Osteoblast (primary cell): ENCODE measurements at places on chromosomes 5 and 9. TPM values are rescaled to one million over a fixed set of nuclear protein-coding genes. Genes with fewer than 3 reads are reported as not detected.

DNA sequence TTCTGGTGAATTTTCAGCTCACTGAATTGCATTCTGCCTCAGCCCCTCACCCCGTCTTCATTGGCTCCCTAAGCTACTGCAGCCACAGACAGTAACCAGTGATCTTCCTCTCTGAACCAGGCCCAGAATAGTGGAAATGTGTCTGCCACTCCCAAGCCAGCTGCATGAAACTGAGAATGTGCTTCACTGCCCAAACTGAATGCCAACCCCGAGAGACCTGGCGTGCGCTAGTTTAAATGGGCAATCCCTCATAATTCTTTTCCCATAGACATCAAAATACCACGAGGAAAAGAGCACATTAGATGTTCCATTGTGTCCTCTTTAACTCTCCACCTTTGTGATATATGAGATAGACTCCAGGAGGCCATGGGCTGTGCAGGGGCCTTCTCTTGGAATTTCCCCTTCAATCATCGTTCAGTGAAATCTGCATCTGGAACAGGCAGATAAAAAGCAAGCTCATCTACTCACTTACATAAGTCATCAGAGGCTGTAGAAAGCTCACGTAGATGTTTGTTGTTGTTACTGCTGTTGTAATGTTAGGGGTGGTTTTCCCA, 320.2 kb downstream of the NFIB start:
- peak; percentile 48 for DNase-seq

DNA sequence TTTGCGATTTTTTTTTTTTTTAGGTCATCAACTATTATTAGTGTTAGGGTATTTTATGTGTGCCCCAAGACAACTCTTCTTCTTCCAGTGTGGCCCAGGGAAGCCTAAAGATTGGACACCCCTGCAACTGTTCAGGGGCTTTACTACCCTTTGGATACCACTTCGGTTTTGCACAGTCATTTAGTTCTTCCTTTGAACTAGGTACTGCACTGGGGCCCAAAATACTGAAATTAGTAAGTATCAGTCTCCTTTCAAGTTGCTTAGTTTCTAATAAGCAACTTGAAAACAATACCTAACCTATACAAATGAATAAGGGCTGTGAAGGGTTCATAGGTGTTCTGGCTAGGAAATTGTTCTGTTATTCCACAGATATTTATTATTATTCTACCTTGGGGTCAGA, 45.3 kb downstream of the CWC27 start:
- no peak for DNase-seq

GRCh38 chr5:99037668-99038067, 108.9 kb upstream of the CHD1 start:
- no peak for DNase-seq

DNA sequence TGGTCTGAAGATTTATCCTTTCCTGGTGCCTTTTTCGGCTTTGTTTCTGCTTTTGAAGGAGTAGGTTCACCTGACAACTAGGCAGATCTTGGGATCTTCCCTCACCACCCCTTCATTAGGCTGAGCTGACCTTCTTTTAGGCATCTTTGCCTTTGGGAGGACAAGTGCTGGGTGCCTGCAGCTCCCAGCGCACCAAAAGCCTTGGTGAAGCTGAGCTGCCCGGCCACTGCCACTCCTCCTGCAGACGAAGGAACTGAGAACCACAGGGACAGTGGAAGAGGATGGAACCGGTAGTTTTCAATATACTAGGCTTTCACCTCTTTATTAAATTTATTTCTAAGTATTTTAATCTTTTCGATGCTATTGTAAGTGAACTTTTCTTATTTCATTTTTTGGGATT, 16.8 kb upstream of the MARCOL start:
- no peak for DNase-seq

DNA sequence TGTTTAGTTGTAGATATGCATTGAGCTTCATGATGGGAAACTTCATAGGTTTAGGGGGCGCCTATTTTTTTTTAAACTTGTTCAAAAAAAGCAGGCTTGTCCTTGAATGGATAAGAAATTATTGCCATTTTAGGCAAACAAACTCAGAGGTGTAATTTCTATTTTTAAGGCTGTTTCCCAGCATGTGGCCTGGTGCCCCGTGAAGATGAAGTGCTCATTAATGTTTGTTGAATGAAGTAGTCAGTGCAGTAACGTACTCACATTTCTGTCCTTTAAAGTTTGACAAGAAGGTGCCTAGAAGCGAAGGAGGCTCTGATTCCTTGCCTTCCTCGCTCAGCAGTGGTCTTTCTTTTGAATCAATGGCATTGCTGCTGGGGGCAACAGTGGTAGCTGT, 54.3 kb downstream of the ZNF618 start:
- no peak for DNase-seq

The PRRX2 gene
- total RNA-seq = 27.5 and 34.8 TPM in 2 replicates

DNA sequence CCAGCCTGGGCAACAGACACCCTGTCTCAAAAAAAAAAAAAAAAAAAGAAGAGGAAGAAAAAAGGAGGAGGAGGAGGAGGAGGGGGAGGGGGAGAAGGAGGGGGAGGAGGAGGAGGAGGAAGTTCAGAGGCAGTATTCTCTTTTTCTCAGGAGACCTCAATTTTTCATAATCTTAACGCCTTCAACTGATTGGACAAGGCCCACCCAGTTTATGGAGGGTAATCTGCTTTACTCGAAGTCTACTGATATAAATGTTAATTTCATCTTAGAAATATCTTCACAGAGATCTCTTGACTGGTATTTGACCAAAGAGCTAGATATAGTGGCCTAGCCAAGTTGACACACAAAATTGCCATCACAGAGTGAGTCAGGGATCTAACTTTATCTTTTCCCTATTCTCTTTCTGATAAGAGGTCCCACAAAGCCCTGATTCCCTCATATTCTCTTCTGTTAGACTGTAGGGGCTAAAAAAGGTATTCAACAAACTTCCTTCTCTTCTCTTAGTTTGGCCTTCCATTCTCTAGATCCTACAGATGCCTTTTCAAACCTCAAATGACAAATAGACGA, 115.5 kb upstream of the ABCA1 start:
- DNase-seq = no peak

- no peak for DNase-seq
Observed at GRCh38 chr9:137148661-137149060, 9.7 kb downstream of the GRIN1 start.

- no peak for DNase-seq
Observed at GRCh38 chr5:134136771-134137170, 22.3 kb downstream of the TCF7 start.

The TAF7 gene
- total RNA-seq = 44.2 and 48.1 TPM in 2 replicates

- DNase-seq = peak; percentile 69
Observed at GRCh38 chr5:943201-943917, 50.7 kb downstream of the TRIP13 start.

DNA sequence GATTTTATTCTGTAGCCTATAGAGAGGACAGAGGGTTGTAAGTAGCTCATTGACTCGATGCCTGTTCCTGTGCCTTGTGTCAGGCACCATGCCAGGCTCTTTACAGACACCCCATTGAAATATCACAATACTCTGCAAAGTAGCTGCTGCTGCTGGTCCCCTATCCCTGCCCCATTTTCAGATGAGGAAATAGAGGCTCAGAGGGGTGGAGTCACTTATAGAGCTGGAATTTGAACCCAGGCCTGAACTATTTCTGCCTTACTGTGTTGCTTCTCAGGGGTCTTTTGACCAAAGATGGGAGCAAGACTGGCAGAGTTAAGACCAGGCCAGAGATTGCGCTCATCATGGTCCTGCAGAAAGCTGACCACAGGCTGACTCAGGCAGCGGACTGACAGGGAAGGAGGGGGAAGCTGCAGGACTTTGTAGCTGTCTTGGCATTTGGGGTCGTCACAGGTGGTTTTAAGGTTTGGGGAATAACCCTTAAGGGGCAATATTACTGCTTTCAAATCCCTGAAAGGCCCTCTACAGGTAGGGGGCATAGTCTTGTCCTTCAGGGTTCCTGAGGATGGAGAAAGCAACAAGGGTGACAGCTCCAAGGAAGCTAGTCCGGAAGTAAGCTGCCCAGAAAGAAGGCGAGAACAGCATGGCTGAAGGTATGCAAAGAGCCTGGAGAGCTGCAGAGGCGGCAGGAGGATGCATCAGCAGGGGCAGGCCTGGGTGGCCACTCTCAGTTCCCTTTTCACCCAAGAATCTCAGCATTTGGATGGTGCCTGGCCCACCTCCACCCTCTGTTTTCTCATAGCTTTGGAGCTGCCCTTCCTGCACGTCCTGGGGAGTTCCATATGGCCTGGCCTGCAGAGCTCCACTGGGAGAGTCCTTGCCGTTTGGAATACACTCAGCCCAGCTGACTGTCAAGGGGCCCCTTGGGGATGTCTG, 18.3 kb upstream of the NDST1 start:
- peak; percentile 90 for DNase-seq

DNA sequence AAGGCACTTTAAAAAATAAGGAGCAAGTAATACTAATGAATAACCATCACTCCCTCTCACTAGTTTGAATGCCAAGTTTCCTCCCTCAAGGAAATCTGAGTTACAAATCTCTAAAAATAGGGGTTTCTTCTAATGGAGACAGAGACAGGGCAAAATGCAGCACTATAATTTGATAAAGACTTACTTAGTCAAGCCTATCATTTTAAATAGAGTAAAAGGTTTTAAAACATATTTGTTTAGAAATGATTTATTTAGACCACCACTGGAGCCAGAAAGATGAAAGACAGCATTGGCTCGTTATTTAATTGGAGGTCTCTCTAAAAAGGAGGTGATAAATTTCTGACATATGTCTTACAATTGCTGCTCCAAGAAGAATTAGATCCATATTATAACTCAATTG, 228.7 kb downstream of the TLE1 start:
- DNase-seq = no peak

The GPR21 gene
- 1.4 and 2.7 TPM in 2 replicates for total RNA-seq

DNA sequence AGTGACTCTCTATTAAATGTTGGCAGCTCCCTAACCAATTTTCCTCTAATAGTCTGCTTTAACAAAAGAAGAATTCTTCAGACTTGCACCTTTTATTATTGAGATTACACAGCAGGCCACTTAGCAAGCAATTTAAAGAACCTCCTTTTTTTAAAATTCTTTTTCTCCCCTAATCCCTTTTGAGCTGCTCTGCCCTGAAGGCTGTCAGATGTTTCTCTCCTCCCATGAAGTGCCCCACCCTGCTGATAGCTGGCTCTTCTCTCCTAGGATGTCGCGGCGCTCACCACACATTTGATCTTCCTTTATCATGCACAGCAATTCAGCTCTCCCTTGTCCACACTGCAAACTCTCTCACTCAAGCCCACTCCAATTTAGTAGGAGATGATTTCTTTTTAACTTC, 1471.1 kb upstream of the ACO1 start:
- DNase-seq = no peak

DNA sequence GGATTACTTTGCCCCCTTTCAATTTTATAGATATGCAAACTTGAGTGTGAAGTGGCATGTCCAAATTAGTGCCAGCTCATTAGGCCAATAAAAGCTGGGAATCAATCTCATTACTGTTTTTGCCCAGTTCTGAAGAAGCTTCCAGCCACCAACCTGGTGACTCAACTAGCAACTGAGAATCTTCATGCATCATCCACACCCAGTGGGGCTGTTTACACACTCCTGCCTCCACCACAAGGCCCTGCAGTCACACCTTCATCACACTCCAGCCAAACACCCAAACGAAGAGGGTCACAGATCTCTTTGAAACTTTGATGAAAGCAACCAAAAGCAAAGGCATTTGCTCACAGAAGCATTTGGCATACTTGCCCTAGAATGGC, 41.3 kb upstream of the S1PR3 start:
- DNase-seq = no peak

- DNase-seq = no peak
Observed at GRCh38 chr5:5179597-5179996, 39.5 kb downstream of the ADAMTS16 start.

The IL5 gene
- not detected in 2 replicates for total RNA-seq
